ENCODE measurements at places on chromosomes 12 and 14.

DNA sequence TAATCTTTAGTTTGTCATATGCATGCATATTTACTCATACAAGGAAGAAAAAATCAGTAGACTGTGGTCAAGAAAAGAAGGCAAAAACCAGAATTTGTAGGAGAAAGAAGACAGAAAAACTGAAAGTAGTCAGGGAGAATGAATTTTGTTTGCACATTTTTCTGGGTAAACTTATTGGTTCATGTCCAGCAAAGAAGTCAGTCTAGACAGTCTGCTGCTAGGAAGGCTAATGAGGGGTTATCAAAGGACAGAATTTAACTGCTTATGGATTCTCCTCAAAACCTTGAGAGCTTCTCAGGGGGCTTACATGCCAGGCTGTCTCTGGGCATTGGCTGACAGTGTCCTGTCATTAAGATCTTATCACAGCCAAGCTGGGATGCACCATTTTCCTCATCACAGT is 293.9 kb downstream of the RPAP3 start:
- DNase-seq, result no peak

GRCh38 chr12:41576925-41577324 is 388.8 kb downstream of the PDZRN4 start:
- no peak for DNase-seq

DNA sequence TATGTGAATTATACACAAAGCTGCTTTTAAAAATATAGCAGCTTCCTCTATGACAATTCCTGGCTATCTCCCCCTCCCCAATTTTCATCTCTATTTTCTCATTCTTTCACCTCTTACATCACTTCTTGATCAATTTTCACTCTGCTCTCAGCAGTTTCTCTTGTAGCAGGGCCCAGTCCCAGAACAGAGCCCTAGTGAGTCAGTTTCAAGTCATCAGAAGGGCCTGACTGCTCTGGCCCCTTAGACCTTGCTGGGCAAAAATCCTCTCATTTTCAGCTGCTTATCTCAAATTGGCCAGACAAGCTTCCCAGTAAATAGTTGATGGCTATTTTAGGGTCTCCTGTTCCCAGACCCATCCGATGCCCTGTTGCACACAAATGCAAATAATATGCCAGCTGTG is 101.4 kb downstream of the TTC7B start:
- no peak for DNase-seq

- no peak for DNase-seq
Observed at GRCh38 chr14:102486513-102487203, 22.9 kb downstream of the ANKRD9 start.

DNA sequence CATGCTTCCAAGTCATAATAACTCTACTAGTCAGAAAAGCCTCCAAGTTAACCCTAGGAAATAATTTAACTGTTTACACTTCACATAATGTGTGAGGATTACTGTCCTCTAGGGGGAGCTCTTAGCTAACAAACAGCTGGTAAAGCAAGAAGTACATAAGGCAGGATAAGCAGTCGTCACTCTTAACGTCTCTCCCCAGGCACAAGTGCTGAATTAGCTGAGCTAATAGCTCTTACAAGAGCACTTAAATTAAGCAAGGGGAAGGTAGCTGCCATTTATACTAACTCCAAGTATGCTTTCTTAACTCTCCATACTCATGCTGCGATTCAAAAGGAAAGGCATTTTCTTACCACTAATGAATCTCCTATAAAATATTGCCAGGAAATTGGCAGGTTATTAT is 79.3 kb upstream of the TSPAN11 start:
- peak; percentile 61 for DNase-seq

DNA sequence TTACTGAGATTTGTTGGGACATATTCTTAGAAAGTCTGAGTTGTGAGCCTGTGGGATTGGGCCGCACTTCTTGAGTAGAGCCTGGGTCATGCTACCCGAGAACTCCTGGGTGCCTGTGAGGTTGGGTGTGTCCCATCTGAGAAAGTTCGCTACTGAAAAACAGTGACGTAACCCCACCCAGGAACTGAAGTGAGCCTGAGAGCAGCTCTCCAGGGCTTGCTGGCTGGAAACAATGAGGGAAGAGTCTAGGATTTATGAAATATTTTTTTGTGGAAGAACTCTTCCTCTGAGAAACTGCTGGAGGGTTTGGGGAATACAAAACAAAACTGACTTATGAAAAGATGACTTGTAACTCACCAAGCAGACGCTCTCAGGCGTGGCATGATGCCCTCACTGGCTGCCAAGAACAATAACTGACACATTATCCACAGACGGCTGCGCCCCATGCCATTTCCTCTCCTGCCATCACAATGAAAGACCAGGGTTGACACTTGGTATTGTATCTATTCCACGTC is 69.2 kb downstream of the RASSF3 start:
- no peak for DNase-seq

GRCh38 chr14:95253039-95253630 is 66.6 kb downstream of the CLMN start:
- no peak for DNase-seq

- DNase-seq, result peak; percentile 43
Observed at GRCh38 chr12:10242539-10242938, 29.9 kb downstream of the GABARAPL1 start.

DNA sequence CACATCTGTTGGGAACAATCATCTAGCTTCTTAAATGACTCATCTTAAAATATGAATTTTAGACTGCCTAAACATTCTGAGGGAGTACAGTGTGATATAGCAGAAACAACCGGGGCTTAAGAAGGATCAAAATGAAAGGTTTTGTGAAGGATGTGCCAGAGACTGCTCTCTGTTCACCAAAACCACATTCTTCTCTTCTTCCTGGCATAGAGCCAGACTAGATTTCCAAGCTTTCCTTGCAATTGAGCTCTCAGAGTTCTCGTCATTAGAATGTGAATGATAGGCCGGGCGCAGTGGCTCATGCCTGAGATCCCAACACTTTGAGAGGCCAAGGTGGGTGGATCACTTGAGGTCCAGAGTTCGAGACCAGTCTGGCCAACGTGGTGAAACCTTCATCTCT is 94.5 kb downstream of the LRRIQ1 start:
- DNase-seq, result no peak

- no peak for DNase-seq
Observed at GRCh38 chr12:92547420-92547819, 155.4 kb upstream of the PLEKHG7 start.

DNA sequence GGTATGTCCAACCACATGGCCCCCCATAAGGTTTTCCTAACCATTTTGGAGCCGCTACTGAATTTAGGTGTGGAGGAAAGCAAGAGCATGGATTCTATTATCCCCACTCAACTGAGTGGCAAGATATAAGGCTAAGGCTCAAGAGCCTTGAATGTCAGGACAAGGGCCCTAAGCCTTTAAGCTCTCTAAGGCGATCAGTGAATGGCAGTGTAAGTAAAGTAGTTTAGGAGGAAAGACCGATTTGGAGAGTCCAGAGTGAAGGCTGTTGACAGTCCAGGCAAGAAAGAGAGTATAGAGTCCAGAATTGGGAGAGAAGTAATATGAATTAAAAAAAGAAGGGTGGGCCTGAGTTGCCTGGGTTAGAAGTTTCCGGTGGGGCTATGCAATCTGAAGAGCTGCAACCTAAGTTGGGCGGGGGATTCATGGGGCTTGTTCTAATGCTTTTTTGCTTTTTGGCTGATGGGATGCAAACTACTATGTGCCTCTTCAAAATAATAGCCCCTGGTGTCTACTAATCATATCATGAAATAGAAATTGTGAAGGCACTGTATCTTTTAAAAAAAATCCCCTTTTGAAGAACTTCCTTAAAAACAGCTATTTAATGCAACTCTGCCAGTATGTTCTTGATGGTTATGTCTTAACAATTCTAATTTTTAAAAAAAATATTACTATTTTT is at the start of gene SPIC:
TSS of gene SPIC (plus strand) at position 626 of the 676 bp plus-strand sequence. CDS start 1,569 bp downstream, outside the sequence.
- no peak for DNase-seq

- DNase-seq, result peak; percentile 100
Observed at GRCh38 chr12:90253674-90254181, 545.1 kb upstream of the ATP2B1 start.

DNA sequence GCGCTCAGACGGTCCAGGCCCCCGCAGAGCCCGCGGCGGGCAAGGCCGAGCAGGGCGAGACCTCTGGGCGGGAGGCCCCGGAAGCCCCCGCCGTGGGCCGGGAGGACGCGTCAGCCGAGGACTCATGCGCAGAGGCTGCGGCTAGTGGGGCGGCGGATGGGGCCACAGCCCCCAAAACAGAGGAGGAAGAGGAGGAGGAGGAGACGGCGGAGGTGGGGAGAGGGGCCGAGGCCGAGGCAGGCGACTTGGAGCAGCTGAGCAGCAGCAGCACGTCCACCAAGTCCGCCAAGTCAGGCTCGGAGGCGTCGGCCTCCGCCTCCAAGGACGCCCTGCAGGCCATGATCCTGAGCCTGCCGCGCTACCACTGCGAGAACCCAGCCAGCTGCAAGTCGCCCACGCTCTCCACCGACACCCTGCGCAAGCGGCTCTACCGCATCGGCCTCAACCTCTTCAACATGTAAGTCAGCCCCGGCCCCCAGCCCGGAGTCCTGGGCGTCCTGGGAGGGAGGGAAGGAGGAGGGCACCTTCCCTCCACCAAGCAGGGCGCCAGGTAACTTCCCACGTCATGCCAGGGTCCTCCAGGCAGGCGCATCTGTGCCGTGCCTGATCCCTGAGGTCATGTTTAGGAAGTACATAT is 72.4 kb downstream of the IQSEC3 start:
- DNase-seq, result no peak

- no peak for DNase-seq
Observed at GRCh38 chr12:51360315-51360714, 13.8 kb upstream of the CELA1 start.

GRCh38 chr14:35034440-35034833 is 11.6 kb upstream of the FAM177A1 start:
- DNase-seq, result no peak

DNA sequence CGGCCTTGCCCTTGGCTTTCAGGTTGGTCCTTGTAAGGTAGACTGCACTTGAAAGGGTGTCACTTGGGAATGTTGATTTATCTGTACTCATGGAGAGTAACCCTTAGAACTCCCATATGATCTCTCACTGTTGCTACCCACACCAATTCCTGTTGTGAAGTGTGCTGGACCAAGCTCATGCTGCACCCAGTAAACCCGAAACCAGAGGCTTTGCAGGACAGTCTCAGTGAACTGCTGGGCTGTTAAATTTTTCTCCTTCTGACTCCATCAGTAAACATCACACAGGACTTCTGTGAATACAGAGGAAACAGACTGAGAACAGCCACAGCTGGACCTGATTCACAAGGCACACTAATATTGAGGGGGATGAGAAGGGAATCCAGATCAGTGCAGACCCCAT is 783.0 kb downstream of the TMEM121 start:
- DNase-seq, result no peak

DNA sequence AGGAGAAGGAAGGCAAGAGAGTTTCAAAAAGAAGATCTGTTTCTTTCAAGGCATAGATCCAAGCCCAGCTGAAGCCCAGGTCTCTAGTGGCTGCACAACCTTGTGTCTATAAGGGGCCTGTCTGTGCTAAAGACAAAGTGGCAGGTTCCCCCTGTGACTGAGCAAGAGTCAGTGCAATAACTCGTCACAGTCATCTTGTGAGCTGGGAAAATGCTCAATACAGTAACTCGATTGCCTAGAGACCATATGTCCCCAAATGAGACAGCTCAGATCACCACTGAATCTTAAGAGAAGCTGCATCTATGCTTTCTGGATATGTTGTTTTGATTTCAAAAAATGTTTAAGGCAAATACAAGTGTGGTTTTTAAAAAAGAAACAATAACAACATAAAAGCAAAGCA is 24.2 kb downstream of the ST8SIA1 start:
- DNase-seq, result no peak

DNA sequence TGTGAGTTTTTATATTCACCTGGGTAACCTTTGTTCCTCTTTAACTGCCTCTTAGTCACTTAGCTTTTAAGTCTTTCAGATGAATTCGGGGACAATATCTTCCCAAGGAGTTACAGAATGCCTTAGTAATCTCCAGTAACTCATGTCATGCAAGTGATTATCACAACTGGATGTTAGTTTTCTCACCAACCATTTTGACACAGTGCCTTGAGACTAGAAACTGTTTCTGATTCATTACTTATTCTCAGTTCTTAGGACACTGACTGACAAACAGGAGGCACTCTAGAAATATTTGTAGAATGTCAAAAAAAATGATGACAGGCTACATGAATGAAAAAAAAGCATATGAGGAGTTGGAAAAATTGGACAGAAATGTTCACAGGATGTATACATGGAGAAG is 335.1 kb downstream of the ACSS3 start:
- no peak for DNase-seq

DNA sequence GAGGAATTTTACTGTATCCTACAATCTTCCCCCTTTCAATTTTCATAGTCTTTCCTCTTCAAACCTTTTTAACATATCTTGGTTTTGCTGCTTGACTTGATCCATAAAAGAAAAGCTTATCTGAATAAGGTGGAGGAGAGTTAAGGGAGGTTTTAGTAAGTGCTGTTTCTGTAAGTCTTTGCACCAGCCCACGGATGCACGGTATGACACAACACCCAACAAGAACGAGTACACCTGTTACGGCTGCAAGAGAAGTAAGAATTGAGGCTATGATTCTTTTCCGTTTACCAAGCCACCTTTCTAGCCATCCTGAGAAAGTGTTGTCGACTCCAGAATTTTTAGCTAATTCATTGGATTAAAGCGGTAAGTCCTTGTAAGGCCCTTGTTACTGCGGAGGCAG is 26.1 kb upstream of the CPNE8 start:
- DNase-seq, result no peak

DNA sequence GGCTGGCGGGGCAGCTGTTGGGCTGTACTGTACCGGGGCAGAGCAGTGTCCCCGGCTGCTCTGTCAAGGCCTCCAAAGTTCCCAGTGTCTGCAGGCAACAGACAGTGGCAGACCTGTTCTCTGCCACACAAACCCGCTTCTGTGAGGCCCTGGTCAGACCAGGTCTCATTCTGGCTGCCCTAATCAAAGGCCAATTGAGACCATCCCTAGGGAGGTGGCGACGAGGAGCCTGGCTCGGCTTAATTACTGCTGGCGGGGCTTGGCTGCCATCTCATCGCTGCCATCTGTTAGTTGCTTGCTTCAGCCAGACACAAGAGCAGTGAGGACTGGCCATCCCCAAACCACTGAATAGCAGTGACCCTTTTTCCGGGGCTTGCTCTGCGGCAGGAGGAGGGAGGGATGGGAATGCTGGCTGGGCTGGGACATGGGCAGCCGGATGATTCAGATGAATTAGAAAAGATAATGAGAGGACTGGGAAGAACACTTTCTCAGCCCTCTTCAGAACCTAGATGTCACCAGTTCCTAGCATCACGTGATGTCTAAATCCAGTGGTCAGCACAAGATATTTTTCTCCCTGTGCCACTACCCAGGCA is 24.5 kb downstream of the ERG28 start:
- DNase-seq, result no peak

GRCh38 chr14:69043596-69044260 is 64.6 kb upstream of the ACTN1 start:
- DNase-seq, result peak; percentile 86

- peak; percentile 15 for DNase-seq
Observed at GRCh38 chr12:81956468-81956860, 197.3 kb upstream of the PPFIA2 start.

- DNase-seq, result no peak
Observed at GRCh38 chr12:6084261-6084968, 40.1 kb downstream of the VWF start.

GRCh38 chr14:61101803-61102548 is 120.9 kb downstream of the SLC38A6 start:
- peak; percentile 86 for DNase-seq

GRCh38 chr12:89943463-89943862 is 234.8 kb upstream of the ATP2B1 start:
- no peak for DNase-seq

- DNase-seq, result no peak
Observed at GRCh38 chr14:102903889-102904512, 18.5 kb upstream of the AMN start.

GRCh38 chr14:104171029-104171697 is 32.8 kb downstream of the KIF26A start:
- DNase-seq, result no peak
